Iris pigment epithelial cell (primary cell): ENCODE measurements at places on chromosomes 12 and 14.

DNA sequence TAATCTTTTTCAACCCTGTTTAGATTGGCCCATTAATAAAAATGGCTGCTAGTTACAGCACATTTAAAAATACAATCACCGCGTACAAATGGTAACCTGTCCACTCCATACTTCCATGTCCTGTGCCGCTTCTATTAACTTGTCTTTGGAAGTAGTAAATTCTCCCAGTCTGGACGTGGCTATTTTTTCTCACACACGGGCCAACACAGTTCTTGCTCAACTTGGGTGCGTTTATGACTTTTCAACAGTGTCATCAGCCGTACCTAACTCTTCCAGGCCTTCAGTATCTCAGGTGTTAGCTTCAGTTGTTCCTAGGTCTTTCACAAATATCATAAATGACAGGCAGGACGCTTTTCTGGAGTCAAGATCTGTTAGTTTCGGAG is 475 bp upstream of the PCNX1 start:
- DNase-seq = no peak

DNA sequence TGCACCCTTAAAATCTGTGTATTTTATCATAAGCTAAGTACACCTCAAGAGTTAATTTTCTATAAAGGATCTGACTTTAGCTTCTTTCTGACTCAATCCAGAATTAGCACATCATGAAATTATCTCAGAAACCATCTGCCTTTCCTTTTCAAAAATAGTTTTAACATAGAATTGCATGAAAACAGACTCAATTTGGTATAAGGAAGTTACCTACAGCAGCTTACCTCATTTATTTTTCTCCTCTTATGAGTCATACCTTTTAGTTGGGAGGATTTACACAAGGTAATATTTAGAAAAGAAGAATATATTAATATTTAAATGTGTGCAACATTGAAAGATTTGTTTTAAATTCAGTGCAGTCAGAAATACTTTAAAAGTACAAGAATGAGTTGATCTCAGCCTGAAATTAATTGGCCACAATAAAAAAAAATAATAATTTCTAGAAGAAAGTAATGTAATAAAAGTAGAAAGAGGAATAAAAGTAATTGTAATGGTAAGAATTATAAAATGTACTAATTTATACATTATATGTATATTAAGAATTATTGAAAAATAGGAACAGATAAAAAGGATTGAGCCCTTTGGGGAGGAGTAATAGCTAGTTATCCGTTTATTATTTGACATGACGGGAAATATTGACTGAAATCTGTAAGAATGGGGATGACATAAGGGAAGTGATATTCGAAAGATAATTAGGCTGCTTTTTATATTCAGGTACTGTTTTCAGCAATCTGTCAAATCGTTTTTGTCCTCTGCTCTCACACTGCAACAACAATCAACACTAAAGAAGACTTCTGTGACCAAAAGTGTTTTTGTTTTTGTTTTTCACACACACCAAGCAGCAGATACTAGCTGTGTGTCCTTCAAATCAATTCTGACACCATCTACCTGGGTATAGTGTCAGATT is 20.5 kb downstream of the ADAM21 start:
- no peak for DNase-seq

- no peak for DNase-seq
These were observed 98.5 kb upstream of the IFNG-AS1 start for GRCh38 chr12:67890726-67891258.

DNA sequence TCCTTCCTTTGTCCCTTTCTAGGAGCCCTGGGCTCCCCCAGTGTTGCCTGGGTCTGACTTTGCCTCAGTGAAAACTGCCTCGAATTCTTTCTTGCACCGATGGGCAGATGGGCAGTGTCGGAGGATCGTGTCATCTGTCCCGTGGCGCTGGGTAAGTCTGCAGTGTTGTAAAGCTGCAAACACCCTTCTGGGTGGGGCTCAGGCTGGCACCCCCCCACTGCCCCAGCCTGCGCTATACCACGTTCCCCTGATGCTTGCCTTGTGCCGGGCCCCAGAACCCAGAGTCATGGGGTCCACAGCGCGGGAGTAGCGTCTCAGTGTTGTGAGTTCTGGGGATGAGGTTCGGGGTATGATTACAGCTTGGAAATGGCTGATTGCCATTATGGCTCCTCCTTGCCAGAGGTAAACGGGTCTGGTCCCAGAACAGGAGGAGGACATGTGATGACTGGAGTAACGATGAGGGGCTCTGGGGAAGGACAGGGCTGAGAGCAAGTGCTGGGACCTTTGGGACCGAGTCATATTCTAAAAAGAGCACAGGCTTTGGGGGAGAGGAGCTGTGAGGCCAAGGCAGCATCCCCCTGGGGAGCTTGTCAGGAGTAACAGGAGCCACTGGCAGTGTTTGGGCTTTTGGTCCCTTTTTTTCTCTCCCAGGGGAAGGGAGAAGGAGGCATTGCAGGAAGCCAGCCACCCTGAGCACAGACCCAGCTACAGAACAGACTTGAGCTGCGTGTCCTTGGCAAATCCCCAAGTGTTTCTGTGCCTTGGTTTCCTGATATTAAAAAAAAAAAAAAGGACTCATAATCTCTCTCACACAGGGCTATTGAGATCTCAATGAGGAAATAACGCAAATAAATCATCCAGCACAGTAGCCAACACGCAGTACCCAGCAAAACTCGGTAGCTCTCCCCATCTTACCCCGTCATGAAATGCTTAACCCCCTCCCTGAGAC is 4.3 kb downstream of the RTL1 start:
- peak; percentile 16 for DNase-seq

DNA sequence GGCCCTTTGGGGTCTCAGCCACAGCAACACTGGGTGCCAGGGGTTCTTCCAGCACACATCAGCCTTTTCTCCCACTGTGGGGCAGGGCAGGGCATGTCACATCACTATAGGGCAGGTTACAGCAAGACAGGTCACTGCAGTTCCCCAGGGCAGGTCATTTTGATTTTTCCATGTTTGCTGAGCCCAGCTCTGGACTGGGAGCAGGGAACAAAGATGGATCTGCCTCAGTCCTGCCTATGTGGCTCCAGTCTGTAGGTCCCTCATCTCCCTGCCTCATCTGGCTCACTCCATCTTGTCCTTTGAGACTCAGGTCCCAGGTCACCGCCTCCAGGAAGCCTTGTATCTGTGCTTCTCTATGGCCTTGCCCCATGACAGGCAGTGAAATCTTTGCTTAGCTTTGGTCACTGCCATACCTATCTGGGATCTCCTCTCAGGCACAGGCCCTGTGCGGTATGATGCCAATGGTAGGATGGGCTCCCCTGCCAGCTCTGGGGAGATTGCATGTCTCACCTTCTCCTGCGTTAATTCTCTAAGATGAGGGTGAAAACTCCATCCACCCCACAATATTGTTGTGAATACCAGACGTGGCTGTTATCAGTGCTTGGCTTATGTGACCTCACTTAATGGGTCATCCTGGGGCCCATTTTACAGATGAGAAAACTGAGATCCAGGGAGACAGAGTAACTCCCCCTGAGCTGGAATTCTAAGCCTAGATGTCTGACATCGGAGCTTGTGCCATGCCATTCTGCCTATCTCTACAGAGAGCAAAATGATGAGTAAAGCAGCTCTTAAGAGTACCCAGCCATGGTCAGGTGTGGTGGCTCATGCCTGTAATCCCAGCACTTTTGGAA is 1.5 kb downstream of the SERPINA6 start:
- no peak for DNase-seq

DNA sequence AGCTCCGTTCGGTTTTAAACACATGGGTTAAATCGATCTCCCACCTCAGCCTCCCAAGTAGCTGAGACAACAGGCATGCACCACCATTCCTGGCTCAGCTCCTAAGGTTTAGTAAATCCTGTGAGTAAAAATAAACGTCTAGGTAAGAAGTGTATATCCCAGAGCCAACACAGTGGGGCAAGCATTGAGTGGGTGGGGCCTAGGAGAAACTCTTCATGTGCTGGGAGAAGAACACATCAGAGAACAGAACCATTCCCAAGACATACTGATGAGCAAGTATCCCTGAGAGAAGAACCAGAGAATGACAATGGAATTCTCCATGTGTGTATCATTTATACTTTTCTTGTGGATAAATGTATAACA is 86.3 kb downstream of the SEC23A start:
- DNase-seq = no peak
